ENCODE measurements at places on chromosomes 16 and 17.

GRCh38 chr17:72135546-72136325, 14.9 kb downstream of the SOX9 start:
- DNase-seq: no peak

DNA sequence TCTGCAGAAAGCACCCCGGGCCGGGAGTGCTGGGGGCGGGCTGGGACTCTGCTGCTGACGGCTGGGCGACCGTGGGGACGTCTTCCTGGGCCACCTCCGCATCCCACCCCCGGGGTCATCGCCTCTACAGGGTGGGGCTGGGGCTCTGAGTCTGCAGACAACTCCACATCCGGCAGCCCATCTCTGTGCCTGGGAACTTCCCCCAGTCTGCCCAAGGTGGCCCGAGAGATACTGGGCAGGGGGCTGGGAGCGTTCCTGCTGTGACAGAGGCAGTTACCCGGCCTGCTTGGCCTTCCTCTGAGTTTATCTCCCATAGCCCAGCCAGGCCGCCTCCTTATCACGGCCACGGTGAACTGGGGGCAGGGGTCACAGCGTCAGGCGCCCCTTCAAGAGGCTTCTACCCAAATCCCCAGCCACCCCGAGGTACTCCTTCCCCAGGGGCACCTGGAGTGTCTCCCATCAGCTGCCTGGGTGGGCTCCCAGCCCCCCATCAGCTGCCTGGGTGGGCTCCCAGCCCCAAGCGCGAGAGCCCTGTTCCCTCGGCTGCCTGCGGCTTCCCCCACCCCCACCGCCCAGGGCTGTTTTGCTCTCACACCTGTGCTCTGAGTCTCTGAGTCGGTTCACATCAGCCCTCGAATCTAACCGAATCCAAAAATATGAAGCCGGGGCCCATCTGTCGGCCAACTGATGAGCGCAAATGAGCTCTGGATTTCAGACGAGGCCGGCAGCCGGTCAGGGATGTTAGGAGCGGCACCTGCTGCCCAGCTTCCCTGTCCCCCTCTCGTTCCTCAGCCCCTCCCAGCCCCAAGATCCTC, 15.6 kb upstream of the CBFA2T3 start:
- DNase-seq: no peak

DNA sequence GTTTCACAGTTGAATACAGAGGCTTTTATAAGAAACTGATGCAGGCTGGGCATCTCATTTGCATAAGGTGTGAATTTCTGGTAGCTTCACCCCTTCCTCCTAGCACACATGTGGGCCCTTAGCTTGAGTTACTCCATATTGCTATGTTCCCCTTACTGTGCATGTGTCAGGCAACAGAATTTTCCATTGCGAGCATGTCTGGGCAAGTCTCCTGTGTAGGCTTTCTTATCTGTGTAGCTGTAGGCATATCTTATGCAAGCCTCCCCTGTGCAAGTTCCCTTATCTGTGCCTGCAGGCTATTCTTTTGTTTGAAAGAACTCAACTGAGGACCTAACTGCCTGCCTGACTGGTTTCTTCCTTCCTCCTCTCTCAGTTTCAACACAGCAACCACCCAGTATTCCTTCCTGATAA, 597.4 kb upstream of the CDH5 start:
- no peak for DNase-seq

GRCh38 chr17:72466606-72467005, 345.8 kb downstream of the SOX9 start:
- DNase-seq: no peak

- DNase-seq: no peak
Observed at GRCh38 chr17:2989855-2990254, 73.6 kb downstream of the OR1D5 start.

DNA sequence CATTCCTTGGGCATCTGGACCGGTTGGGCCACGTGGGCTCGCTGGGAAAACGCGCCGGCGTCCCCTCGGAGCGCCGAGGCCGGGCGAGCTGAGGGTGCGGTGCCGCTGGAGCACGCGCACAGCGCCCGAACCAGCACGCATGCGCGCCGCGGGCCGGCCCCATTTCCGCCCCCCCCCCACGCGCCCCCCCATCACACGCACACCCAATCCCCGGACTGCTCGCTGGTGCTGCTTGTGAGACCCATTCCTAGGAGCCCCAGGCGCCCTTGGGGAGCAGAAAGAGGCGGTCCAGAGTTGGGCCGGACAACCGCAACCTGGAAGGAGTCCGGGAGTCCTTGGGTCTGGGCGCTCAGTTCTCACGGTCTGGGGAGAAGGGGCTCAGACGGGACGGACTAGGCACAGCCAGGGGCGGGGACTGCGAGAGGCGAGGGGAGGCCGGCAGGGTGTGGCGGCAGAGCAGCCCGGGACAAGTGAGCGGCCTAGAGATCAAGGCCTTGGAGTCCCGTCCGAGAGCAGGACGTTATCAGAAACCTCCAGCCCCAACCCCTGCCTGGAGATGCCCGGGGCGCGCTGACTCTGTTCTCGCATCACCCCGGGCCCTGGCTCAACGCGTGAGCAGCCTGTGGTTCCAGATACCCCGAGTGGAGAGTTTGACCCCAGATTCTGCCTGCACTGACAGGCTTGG, 6.0 kb upstream of the CBX8 start:
- DNase-seq: no peak

DNA sequence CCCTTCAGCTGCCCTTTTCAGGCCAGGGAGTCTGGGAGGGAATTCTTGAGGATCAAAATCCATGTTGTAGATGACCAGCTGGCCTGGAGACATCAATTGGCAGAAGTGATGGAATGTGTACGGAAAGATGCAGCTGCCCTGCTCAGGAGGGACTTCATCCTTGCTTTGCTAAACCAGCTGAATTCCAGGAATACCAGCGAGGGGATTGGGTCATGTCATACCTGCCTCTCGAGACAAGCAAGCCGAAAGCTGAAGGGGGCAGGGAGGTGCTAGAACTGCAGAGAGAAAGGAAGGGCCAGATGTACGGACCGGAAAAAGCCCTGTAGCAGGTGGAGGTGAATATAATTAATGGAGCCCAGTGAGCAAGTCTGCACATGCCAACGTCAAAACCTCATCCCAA, 25.6 kb upstream of the NTN1 start:
- DNase-seq: no peak

- no peak for DNase-seq
Observed at GRCh38 chr16:69318177-69318910, 7.2 kb downstream of the VPS4A start.

GRCh38 chr17:17919169-17920107, 52.8 kb downstream of the TOM1L2 start:
- peak; percentile 44 for DNase-seq

DNA sequence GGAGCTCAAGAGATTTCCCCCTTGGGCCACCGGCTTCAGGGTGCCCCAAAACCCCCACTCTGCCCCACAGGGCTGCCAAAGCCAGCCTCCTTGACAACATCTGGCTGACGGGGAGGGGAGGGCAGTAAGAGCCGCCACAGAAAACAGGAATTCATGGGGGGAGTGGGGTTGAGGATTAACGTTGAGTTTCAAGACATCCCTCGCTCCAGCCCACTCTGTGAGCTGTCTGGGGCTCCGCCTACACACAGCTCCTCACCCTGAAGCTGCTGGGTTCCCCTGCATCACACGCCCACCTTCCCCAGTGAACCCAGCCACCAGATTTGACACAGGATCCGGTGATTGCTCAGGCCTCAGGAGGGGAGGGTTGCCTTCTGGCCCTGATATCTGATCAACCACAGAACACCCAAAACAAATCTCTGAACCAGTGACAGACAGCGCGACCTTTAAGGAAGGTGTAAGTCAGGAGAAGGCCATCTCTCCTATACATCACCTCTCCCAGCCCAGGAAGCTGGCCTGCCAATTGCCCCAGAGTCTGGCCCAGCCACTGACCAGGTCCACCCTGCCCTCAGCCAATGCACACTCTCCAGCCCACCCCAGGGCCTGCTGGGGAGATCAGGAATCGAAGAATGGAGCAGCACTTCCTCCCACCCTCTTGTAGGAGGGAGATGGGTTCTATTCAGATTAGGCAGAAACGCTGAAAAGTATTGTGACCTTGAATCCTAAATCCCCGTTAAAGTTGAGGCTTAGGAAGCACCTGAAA, 132.1 kb downstream of the CLEC16A start:
- no peak for DNase-seq

GRCh38 chr17:41812381-41813151, at the start of gene FKBP10:
TSS of gene FKBP10 (plus strand) at chr17:41813004. CDS start at chr17:41813035, 31 bp downstream.
- DNase-seq: no peak

GRCh38 chr16:46743232-46743719, 4.9 kb downstream of the MYLK3 start:
- DNase-seq: no peak

- DNase-seq: no peak
Observed at GRCh38 chr16:79909571-79909970, 309.0 kb upstream of the MAF start.

GRCh38 chr17:58302171-58302918, 21.6 kb upstream of the MPO start:
- DNase-seq: no peak

DNA sequence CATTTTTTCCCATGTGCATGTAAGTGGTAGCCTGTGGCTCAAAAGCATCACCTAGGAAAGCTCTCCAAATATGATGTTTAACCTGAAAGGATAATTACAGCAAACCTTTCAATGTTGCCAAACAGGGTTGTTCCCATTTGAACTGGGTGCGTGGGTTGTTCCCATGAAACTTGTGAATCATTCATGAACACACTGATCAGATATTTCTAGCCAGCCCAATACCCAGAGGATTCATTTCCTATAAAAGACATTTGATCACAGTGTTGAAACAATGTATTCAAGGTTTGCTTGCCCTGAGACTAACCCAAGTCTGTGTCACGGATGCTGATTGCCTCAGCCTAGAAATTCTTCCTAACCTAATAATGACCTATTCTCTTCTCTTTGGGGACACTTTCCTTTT, 12.9 kb downstream of the KRT39 start:
- DNase-seq: no peak

GRCh38 chr17:51833045-51833444, 325.5 kb downstream of the CA10 start:
- no peak for DNase-seq

- no peak for DNase-seq
Observed at GRCh38 chr16:79182616-79183015, 417.9 kb downstream of the MAF start.

DNA sequence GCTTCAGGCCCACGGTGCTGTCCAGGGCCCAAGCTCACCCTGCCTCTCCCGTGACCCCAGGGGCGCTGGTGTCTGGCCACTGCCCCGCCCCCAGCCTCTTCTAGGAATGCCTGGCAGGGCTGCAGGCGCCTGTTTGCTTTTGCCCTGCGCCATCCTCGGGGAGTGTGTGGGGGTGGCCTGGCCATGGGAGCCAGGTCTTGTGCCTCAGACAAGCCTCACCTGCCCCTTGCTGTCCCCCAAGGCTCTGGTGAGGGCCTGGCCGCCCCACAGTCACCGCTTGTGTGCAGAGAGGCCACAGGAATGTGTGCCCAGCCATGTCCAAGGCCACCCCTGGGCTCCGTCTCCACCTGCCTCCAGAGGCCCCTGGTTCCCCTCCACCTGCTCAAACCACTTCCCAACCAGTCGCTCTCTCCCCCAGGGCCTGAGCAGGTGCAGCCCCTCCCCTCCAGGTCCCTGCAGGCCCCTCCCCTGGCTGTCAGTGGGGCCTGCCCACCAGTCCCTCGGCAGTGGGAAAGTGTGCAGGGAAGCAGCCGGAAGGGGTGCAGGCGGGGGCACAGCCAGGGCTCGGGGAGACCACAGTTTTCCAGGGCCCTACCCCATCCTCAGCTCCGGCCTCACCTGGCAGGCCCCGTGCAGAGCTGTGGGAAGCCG, 841 bp upstream of the IGFALS start:
- no peak for DNase-seq

- DNase-seq: no peak
Observed at GRCh38 chr17:59372138-59372751, 40.8 kb downstream of the YPEL2 start.

GRCh38 chr17:72587773-72588511, 467.1 kb downstream of the SOX9 start:
- no peak for DNase-seq

DNA sequence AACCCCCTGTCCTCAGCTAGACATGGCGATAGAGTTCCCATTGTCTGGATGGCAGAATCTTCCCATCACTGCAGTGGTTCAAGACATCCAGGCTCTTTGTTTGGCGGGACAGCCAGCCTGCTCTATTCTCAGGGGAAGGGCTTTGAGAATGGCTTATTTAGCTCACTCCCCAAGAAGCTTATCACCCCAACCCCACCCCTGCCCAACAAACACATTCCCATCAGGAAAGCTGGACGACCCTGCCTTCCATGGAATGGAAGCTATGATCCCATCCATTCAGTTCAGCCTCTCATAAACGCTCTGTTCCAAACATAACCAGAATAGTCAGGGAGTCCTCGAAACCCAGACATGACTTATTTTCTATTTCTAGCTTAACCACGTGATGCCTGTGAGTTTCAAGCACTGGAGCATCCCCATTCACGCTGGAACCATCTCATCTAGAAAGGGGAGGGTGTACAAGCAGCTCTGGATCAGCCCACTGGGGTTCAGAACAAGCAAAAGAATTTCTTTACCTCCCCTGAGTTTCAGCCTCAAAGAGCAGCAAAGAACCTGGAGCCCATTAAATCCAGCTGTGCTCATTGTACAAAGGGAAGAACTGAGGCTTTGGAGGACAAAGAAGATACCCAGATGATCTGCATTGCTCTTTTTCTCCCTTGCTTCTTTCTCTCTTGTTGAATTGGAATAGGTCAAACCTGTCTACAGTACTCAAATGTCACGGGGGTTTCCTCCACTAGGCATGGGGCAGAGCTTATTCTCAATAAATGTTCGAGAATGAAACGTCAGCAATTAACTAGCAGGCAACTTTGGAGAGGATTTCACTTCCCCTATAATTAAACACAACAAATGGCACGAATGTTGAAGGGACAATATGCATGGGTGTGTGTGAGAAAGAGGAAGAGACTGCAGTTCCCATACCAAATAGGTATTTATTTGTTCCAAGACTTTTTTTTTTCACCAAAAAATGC, 93.1 kb downstream of the XYLT1 start:
- no peak for DNase-seq

- no peak for DNase-seq
Observed at GRCh38 chr17:50952889-50953288, 86.7 kb upstream of the TOB1 start.

- DNase-seq: no peak
Observed at GRCh38 chr17:77503293-77503655, 362.5 kb downstream of the SEC14L1 start.

DNA sequence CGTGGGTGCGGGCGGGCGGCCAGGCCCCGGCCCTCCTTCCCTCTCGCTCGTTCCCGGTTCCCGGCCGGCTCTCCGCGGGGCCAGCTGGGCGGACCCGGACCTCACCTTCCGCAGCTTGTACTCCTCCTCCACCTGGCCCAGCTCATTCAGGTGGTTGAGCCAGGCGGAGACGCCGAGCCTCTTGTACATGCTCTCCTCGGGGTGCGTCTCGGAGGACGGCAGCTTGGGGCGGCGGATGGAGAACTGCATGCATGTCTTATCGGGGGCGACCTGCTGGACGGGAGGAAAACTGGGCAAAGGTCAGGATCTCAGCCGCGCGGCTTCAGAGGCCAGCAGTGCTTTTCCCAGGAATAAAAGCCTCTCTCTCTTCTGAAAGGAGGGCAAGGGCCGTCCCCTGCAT, 85.4 kb downstream of the TBC1D16 start:
- DNase-seq: no peak

- no peak for DNase-seq
Observed at GRCh38 chr17:66450008-66450851, 147.8 kb downstream of the PRKCA start.

GRCh38 chr17:38534498-38534885, 71.3 kb downstream of the SRCIN1 start:
- DNase-seq: no peak

GRCh38 chr16:74094962-74095361, 201.7 kb upstream of the PSMD7 start:
- no peak for DNase-seq
